Ascending aorta (tissue), 2 donors: ENCODE measurements at places on chromosomes 4 and X.
A peak's percentile ranks its signal among the peaks of the same experiment; 100 is the strongest.

DNA sequence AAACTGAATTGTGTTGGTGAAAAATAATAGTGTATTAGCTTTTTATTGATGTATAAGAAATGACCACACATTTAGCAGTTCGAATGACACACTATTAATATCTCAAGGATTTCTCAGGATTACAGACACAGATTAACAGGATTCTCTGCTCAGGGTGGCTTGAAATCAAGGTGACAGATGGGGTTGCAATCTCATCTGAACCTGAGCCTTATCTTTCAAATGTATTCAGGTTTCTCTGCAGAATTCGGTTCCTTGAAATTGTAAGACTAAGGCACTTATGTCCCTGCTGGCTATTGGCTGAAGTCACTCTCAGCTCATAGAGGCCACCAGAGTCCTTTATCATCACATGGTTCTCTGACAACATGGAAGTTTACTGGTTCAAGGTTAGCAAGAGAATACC, 1780.1 kb downstream of the ARAP2 start:
- no peak overlapping the region for H3K4me3 ChIP-seq
- H3K4me1 ChIP-seq = no peaks in the 10 kb centered on the region

DNA sequence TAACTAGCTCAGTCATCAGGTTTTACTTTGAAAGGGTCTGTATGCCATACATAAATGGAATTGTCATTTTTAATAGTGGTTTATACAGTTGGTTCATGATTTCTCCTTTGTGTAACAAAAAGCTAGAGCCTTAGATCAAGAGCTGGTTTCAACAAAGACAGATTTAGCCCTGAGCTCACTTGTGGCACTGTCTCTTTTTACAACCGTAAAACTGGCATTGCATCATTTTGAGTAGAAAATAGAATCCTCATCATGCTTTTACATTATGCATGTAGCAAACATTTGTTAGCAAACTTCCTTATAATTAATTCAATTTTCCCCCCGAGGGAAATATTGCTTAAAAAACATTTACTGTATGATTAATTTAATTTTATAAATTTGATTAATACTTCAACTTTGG, 1871.5 kb downstream of the ARAP2 start:
- DNase-seq = no peak
- no peaks in the 10 kb centered on the region for H3K27me3 ChIP-seq
- H3K4me3 ChIP-seq = no peak overlapping the region
- no peaks in the 10 kb centered on the region for H3K36me3 ChIP-seq
- H3K4me1 ChIP-seq = no peaks in the 10 kb centered on the region

DNA sequence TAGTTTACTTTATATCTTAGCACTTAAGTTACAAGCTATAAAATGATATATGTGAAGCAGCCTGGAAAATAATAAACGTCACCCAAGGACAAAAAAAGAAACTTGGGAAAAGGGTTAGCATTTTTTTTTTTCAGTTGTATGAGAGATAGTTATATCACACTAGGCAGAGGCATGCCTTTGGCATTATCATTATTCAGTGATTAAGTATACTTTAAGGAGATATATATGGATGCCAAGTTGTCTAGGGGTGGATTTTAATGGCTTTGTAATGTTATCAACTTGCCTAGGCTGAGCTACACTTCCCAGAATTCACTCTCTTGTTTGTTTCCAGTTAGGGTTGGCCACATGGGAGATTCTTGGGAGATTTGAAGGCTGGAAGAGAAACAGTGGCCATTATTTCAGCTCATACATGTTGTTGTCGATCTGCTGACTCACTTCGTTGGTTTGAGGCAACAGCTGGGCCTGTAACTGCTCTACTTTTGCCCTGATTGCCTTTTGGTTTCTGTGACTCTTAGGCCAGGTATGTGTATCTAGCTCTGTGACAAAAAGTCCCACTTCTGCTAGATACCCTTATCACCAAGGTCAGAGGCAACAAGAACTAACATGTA, 11.5 kb upstream of the SRPX start:
- no peak for DNase-seq
- H3K4me1 ChIP-seq = peaks cover 7% of the 10 kb centered on the region
- peak overlapping the region; percentile 14 for H3K27ac ChIP-seq
- H3K27me3 ChIP-seq = no peaks in the 10 kb centered on the region

DNA sequence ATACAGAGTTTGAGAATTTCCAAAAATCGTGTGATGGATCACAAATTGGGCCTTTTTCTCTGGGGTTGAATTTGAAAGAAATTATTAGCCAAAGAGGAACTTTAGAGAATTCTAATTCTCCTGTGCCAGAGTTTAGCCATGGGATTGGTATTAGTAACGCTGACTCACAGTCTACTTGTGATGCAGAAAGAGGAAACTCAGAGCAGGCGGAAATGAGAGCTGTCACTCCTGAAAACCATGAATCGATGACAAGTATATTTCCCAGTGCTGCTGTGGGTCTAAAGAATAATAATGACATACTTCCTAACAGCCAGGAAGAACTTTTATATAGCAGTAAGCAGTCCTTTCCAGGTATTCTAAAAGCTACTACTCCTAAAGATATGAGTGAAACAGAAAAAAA, 64.9 kb downstream of the N4BP2 start:
- no peak for DNase-seq
- no peaks in the 10 kb centered on the region for H3K27me3 ChIP-seq
- H3K36me3 ChIP-seq = no peaks in the 10 kb centered on the region
- H3K27ac ChIP-seq = no peak overlapping the region
- H3K4me1 ChIP-seq = no peaks in the 10 kb centered on the region
